Peyer's patch (tissue), 4 donors: ENCODE measurements at places on chromosomes 12 and 14.

DNA sequence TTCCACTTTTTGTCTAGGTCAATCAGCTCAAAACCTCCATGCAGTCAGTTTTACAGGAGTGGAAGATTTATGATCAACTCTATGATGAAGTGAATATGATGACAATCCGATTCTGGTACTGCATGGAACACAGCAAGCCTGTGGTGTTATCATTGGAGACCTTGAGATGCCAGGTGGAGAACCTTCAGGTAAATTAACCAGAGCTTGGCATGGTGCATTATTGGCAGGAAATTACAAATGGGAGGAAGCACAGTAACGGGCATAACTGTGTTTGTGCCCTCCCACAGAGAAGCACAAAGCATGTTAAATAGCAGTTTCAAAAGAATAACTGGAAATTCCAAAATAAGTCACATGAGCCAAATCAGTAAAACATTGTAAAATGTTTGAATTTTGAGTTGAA is 135.6 kb downstream of the ESR2 start:
- H3K27ac ChIP-seq, result no peak overlapping the region
- H3K36me3 ChIP-seq, result peaks cover 71% of the 10 kb centered on the region
- no peak overlapping the region for H3K4me3 ChIP-seq
- DNase-seq, result no peak

- no peak overlapping the region for H3K27ac ChIP-seq
- no peaks in the 10 kb centered on the region for H3K4me1 ChIP-seq
- H3K36me3 ChIP-seq, result no peaks in the 10 kb centered on the region
- DNase-seq, result no peak
- H3K27me3 ChIP-seq, result no peaks in the 10 kb centered on the region
Measured at GRCh38 chr12:14664434-14665023, 31.9 kb downstream of the GUCY2C start.

- no peak overlapping the region for H3K4me3 ChIP-seq
- H3K27me3 ChIP-seq, result no peaks in the 10 kb centered on the region
- DNase-seq, result no peak
- no peaks in the 10 kb centered on the region for H3K4me1 ChIP-seq
- no peaks in the 10 kb centered on the region for H3K36me3 ChIP-seq
Measured at GRCh38 chr14:51711505-51711904, 59.8 kb downstream of the FRMD6 start.

DNA sequence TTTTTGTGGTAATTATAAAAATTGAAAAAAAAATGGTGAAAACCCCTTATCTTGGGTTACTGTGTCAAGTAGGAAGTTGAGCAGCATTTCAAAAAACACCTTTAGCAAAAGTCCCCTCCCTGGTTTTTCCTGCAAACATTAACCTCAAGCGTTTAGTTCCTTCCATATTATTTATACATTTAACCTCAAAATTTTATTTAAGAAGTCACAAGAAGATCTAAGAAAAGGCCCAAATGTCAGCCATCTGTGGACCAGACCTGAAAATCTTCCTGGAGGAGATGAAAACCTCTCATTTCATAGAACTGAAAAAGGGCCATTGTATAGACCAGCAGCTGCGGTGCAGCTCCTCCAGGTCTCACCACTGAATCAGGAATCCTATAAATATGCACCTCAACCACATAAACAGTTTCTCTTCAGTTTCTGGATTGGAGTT is 40.4 kb upstream of the BTG1 start:
- H3K27ac ChIP-seq, result peak overlapping the region; percentile 39
- H3K4me3 ChIP-seq, result no peak overlapping the region
- DNase-seq, result no peak
- no peaks in the 10 kb centered on the region for H3K36me3 ChIP-seq
- H3K4me1 ChIP-seq, result peaks cover 4% of the 10 kb centered on the region

DNA sequence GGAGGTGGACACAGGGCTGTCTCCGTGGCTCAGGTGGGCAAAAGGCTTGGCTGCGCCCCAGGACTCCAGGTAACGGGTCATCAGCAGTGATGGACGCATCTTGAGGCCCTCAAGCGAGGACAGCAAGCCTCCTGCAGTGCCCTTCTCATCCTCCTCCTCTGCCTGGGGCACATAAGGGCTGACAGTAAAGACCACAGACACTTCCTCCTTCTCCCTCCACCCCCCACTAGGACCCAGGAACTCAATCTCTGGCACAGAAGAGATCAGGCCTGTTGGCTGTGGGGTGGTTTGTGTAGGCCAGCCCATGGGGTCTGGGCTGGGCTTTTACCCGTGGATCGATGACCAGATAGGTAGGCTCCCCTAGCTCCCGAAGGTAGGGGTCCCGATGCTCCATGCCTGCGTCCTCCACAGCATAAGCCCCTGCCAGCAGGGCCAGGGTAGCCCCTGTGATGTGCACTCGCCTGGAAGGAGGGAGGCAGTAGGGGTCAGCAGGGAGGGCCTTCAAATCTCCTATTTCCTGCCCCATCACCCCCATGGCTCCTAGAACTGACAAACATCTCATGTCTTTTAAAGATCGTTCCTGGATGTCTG is 5.7 kb downstream of the ADCY4 start:
- DNase-seq, result no peak
- no peaks in the 10 kb centered on the region for H3K27me3 ChIP-seq
- no peak overlapping the region for H3K4me3 ChIP-seq
- peak overlapping the region; percentile 45 for H3K27ac ChIP-seq
- H3K36me3 ChIP-seq, result no peaks in the 10 kb centered on the region

DNA sequence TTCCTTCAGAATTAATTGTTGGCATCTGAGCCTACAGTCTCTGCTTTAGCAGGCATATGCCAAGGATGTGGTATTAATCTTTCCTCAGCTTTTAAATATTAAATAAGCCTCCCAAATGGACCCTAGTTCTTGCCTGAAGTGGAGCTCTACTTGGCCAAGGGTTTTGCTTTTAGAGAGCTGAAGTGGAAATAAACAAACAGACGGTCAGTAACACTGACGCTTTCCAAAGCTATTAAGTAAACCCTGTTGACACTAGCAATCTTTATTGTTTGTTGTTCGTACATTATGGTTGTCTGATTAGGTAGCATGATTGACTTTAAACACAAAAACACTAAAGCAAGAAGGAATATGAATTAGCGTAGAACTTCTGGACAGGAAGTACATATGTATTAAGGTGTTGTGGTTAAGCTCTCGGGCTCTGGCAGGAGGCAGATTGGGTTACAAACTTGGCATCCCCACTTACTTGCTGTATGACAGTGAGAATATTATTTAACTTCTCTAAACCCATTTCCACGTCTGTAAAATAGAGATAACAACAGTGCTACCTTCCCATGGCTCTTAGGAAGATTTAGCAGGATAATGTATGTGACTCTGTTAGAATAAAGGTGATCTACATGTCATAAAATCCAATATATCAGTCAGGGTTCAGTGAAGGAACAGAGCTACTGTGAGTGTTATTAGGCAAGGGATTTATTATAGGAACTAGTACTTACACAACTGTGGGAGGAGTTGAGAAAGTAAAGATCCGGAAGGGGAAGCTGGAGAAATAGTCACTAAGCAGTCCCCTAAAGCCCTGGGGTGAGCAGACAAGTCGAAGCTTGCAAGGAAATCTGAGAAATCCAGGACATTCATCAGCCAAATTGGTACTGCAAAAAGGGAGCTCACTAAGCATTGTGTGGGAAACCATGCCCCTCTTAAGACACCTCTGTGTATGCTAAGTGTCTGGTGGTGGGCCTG is 92.2 kb upstream of the ATF7IP start:
- H3K36me3 ChIP-seq, result no peaks in the 10 kb centered on the region
- H3K4me3 ChIP-seq, result no peak overlapping the region
- H3K27ac ChIP-seq, result no peak overlapping the region
- no peak for DNase-seq
- H3K27me3 ChIP-seq, result no peaks in the 10 kb centered on the region
